Non-pigmented ciliary epithelial cell (primary cell): ENCODE measurements at places on chromosomes 1 and 21.
A peak's percentile ranks its signal among the peaks of the same experiment; 100 is the strongest.

DNA sequence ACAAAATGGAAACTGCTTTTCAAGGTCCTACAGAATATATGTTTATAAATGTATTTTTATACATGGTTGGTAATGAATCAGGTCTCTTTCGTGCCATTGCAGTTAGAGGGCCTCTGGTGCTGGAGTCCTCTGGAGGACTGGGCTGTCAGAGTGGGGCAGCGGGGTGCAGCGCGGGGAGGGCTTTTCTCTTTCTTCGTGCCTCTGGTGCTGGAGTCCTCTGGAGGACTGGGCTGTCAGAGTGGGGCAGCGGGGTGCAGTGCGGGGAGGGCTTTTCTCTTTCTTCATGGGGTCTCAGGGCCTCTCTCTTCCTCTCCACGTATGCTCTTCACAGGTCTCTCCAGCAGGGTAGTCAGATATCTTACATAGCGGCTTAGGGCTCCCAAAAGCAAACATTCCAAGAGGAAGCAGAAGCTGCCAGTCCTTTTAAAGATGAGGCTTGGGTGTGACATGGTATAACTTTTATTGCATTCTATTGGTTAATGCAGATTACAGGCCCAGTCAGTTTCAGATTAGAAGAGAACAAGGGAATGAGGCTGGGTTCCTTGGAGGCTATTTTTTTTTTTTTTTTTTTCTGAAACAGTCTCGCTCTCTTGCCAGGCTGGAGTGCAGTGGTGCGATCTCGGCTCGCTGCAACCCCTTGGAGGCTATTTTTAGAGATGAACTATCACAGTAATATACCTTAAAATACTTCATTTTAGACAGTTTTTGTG is 13.1 kb downstream of the SDCCAG8 start:
- DNase-seq, result no peak

DNA sequence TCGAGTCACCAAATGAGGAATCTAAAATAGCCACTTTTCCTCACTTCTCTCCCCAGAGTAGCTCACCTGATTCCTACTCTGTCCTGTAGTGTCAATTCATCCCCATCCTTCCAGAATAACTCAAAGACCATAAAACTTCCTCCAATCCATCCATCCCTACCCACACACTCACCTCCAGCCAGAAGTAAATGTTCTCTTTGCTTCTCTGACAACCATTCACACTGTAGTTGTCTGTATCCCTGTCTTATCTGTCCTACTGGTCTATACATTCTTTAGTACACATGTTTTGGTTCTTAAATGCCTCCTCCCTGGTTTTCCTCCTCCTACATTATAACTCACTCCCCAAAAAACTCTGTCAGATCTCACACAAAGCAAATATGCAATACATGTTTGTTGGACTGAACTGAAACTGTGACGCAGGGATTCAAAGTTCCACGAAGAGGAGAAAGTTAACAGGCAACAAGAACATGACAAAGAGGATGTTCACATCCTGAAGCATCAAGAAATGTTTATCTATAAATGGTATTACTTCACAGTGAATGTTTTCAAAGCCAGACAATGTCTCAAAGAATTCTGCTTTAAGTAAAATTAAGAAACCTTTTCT is 11.0 kb downstream of the TP53BP2 start:
- peak; percentile 76 for DNase-seq

- DNase-seq, result no peak
Measured at GRCh38 chr1:226498640-226499008, 49.9 kb upstream of the STUM start.

DNA sequence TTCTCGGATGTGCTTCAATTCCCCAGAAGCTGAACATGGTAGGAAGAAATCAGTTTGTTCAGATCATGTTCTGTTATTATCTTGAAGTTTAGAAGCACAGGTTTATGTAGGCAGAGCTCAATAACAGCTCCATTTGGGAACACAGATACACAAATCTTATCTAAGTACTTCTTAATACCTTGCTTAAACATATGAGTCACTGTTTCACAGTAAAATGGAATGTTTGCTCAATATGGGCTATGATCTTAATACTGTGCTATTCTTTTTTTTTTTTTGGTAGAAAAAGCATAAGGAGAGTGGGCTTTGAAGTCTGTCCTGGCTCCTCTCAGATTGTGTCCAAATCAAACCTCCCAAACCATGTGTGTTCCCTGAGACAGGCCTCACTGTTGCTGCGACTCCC is 13.4 kb downstream of the PROK1 start:
- DNase-seq, result peak; percentile 46

GRCh38 chr1:236808564-236809130 is 13.6 kb downstream of the MTR start:
- no peak for DNase-seq

- peak; percentile 83 for DNase-seq
Measured at GRCh38 chr21:38645282-38645681, 147.0 kb upstream of the ERG start.

DNA sequence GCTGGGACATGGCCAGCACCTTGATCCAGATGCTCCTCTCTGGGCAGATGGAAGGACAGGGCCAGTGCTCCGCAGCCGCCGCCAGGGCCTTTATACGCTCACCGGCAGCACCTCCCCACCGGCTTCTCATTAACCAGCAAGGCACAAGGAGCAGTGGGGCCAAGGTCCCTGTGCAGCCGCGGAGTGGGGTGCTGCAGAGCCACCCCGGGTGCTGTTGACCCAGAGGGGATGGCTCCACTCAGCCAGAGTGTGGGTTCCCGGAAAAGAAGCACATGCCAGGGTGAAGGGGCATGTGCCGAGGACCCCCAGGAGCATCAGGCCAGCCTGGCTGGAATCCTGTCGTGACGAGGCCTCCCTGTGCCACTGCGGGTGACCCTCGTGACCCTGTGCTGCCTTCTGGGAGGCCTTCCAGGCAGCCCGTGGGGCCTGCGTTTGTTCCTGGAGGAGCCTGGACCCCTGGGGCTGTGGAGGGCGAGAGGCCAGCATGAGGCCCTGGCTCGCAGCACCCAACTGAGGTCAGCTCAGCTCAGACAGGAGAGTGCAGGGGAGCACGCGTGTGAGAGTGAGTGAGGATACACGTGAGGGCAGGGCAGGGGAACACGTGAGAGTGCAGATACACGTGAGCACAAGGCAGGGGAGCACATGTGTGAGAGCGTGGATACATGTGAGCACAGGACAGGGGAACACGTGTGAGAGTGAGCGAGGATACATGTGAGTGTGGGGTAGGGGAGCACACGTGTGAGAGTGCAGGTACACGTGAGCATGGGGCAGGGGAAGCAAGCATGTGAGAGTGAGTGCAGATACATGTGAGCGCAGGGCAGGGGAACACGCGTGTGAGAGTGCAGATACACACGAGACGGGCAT is at the start of gene FTCD:
TSS of gene FTCD (minus strand) at position 66 of the 864 bp plus-strand sequence. CDS start at position 10, 56 bp downstream.
- no peak for DNase-seq

GRCh38 chr1:95223110-95223509 is 10.9 kb upstream of the RWDD3 start:
- DNase-seq, result no peak
